Bladder microvascular endothelial cell (primary cell): ENCODE measurements at places on chromosomes 3 and 15. TPM values are rescaled to one million over a fixed set of nuclear protein-coding genes. Genes with fewer than 3 reads are reported as not detected.

The OXTR gene
- total RNA-seq, result 0.32 and 1.1 TPM in 2 replicates

The ITIH1 gene
- 0.16 TPM in 1 of 2 replicates, not detected in the other for total RNA-seq

The LRRIQ4 gene
- total RNA-seq, result not detected in 2 replicates

The IGF2BP2 gene
- 15.9 and 60.4 TPM in 2 replicates for total RNA-seq

The HLTF gene
- total RNA-seq, result 18.1 and 33.5 TPM in 2 replicates

The KCNMB3 gene
- 2.1 and 4.6 TPM in 2 replicates for total RNA-seq

The IL17RE gene
- total RNA-seq, result 0.19 and 0.49 TPM in 2 replicates

The FETUB gene
- not detected in 2 replicates for total RNA-seq

The DNAJA4 gene
- 1.9 and 7.3 TPM in 2 replicates for total RNA-seq

The CPB1 gene
- not detected in 2 replicates for total RNA-seq

The MFGE8 gene
- 28.7 and 90.1 TPM in 2 replicates for total RNA-seq

The SPATA12 gene
- total RNA-seq, result 0.13 TPM in 1 of 2 replicates, not detected in the other

The PLSCR5 gene
- not detected in 2 replicates for total RNA-seq

The CPN2 gene
- not detected in 2 replicates for total RNA-seq

The SLC38A3 gene
- total RNA-seq, result 0.13 TPM in 1 of 2 replicates, not detected in the other

The RGMA gene
- total RNA-seq, result 0.06 TPM in 1 of 2 replicates, not detected in the other

The NPAP1 gene
- not detected in 2 replicates for total RNA-seq

The GOLGA6A gene
- not detected in 2 replicates for total RNA-seq

The SIDT1 gene
- not detected in 2 replicates for total RNA-seq

The ACSBG1 gene
- not detected in 2 replicates for total RNA-seq

The LMAN1L gene
- total RNA-seq, result 0.13 TPM in 1 of 2 replicates, not detected in the other

The C3orf52 gene
- total RNA-seq, result 0.32 and 11.1 TPM in 2 replicates

The TGM4 gene
- 0.06 TPM in 1 of 2 replicates, not detected in the other for total RNA-seq

The IDH2 gene
- total RNA-seq, result 50.5 and 61.4 TPM in 2 replicates

The IMPG2 gene
- 0.16 and 0.76 TPM in 2 replicates for total RNA-seq

The PIF1 gene
- 5.9 and 13.4 TPM in 2 replicates for total RNA-seq

The MCTP2 gene
- 0.32 and 13.4 TPM in 2 replicates for total RNA-seq

The CFAP100 gene
- total RNA-seq, result not detected in 2 replicates

The SAMD7 gene
- total RNA-seq, result not detected in 2 replicates

The HAUS2 gene
- 24.4 and 25.7 TPM in 2 replicates for total RNA-seq

The LTK gene
- total RNA-seq, result under 0.01 and 0.06 TPM in 2 replicates

The HESX1 gene
- 0.16 TPM in 1 of 2 replicates, not detected in the other for total RNA-seq
